ENCODE measurements at places on chromosomes 2 and 18.
A peak's percentile ranks its signal among the peaks of the same experiment; 100 is the strongest.

DNA sequence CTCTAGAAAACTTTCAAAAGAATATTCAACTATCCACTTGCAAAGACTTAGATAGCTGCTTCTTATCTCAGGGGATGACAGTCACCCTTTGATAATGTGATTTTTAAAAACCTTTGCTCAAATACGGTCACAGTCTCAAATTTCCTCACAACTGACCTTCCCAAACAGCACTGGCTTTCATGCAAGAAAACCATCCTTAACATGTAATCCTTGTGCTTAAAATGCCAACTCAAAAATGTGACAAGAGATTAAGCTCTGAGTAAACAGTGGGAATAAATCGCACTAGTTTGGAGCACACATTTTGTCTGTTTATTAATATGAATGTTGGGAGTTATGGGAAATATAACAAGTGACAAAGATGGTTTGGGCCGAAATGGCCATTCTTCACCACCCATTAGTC, 87.5 kb upstream of the CCBE1 start:
- DNase-seq = no peak

GRCh38 chr2:29787473-29788465, 133.6 kb downstream of the ALK start:
- no peak for DNase-seq

- DNase-seq = peak; percentile 28
These were observed 322.6 kb downstream of the CELF4 start for GRCh38 chr18:37242826-37243560.

- DNase-seq = no peak
These were observed 382.2 kb downstream of the NBAS start for GRCh38 chr2:15178946-15179345.

GRCh38 chr18:8969639-8970390, 132.7 kb upstream of the NDUFV2 start:
- no peak for DNase-seq

DNA sequence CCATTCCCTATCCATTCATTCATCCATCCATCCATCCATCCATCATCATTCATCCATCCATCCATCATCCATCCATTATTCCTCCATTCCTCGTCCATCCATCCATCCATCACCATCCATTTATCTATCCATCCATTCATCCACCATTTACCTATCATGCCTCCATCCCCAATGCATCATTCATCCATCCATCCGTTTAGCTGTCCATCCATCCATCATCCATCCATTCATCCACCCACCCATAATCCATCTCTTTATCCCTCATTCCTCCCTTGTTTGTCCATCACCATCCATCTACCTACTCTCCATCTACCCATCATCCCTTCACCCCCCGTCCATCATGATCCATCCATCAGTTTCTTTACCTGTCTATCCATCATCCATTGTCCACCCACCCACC, 13.6 kb downstream of the NFATC1 start:
- DNase-seq = no peak

GRCh38 chr2:54143780-54144179, 28.4 kb downstream of the ACYP2 start:
- DNase-seq = no peak

DNA sequence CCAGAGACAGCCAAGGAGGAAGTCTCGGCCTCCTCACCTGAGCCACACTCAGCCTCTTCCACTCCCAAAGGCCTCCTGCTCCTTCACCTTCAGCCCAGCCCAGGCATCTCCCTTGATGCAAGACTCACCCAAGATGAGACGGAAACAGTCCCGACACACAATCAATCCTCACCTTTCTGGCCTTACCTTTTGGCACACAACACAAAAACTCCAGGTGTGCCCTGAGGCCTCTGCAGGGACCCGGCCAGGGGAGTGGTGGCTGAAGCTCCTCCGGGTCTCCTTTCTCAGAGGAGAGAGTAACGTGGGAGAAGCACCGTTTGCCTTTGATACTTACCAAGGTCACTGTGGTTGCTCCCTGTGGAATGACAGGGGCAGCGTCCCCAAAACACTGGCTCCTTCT, 23.8 kb upstream of the EFHD1 start:
- no peak for DNase-seq

DNA sequence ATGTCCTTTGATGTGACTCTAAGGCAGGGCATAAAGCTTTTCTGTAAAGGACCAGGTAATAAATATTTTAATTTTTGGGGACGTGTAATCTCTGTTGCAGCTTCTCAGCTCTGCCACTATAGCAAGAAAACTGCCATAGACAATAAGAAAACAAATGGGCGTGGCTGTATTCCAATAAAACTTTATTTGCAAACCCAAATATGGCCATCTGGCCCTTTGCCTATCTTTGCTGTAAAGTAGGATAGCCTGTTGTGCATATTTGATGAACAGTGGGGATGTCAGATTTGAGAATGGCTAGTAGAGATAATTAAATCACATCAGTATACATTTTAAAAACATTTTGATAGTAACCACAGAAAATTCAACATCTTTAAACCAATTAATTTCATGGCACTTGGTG, 95.6 kb upstream of the NOSTRIN start:
- DNase-seq = no peak

GRCh38 chr18:73945130-73945792, 202.4 kb downstream of the FBXO15 start:
- no peak for DNase-seq

DNA sequence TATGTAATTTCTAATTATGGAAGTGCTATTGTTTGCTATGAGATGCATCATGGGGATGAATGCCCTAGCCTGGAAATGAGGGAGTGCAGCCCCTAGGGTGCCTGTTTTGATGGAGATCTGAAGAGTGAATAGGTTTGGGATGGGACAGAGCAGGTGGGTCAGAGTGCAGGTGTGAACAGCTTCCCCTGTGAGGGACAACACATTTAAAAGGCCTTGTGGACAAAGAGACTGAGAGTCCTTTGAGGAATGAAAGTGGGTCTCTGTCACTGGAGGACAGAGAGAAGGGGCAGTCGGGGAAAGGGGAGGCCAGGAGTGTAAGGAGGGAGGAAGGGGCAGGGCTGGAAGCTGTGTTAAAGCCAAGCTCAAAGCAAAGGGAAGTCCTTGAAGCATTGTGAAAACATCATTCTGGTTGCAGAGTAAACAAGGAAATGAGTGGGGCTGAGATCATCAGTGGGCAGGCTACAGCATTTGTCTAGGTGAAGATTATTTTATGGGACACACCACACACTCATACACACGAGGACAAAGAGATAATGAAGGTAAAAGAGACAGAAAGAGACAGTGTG, 877.6 kb downstream of the SLC4A3 start:
- DNase-seq = no peak

GRCh38 chr2:168137510-168138180, 109.8 kb downstream of the STK39 start:
- no peak for DNase-seq

GRCh38 chr18:32684096-32684495, 88.7 kb downstream of the KLHL14 start:
- no peak for DNase-seq

DNA sequence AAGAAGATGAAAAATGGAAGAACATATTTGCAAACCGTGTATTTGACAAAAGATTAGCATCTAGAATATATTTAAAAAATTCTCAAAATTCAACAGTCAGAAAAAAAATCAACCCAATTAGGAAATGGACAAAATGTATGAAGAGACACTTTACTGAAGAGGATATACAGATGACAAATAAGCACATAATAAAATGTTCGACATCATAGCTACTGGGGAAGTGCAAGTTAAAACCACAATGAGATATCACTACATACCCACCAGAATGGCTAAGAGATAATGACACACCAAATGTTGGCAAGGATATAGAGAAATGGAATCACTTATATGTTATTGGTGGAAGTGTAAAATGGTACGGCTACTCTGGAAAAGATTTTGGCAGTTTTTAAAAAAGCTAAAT, 11.7 kb upstream of the NUP35 start:
- no peak for DNase-seq

GRCh38 chr2:151161821-151162551, 99.7 kb downstream of the RBM43 start:
- DNase-seq = no peak

GRCh38 chr2:198973181-198973580, 484.6 kb downstream of the SATB2 start:
- DNase-seq = no peak

DNA sequence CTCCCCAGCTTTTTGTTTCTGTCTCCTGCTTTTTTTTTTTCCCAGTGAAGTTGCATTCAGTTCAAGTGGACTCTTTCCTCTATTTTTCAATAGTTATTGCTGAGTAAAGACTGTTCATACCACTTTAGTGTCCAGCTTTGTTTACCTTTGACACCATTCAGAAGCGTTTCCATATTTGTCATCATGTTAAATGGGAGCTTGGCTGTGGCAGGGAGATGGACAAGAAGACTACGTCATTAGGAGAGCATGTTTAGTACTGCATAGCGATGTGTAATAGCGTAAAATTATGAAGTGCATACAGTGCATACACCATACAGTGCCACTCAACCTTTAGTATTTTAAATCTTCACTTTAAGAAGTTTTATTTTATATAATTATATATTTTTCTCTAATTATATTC, 655.9 kb downstream of the DCC start:
- DNase-seq = no peak

- DNase-seq = no peak
These were observed 553.8 kb downstream of the EPHA4 start for GRCh38 chr2:221018262-221018661.

DNA sequence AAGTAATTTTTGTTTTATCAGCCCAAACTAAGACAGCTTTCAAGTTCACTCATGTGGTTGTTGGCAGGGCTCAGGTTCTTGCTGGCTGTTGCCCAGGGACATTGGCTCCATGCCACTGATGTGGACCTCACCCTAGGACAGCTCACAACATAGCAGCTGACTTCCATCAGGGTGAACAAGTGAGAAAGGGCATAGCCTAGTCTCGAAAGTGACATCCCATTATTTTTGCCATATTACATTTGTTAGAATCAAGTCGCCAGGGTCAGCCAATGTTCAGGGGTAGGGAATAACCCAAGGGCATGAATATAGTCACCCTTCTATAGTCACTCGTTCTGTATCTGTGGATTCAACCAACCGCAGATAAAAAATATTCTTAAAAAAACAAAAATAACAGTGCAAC, 10.7 kb upstream of the CWC22 start:
- DNase-seq = no peak

GRCh38 chr18:61334951-61335683, 1.9 kb downstream of the CDH20 start:
- DNase-seq = no peak

DNA sequence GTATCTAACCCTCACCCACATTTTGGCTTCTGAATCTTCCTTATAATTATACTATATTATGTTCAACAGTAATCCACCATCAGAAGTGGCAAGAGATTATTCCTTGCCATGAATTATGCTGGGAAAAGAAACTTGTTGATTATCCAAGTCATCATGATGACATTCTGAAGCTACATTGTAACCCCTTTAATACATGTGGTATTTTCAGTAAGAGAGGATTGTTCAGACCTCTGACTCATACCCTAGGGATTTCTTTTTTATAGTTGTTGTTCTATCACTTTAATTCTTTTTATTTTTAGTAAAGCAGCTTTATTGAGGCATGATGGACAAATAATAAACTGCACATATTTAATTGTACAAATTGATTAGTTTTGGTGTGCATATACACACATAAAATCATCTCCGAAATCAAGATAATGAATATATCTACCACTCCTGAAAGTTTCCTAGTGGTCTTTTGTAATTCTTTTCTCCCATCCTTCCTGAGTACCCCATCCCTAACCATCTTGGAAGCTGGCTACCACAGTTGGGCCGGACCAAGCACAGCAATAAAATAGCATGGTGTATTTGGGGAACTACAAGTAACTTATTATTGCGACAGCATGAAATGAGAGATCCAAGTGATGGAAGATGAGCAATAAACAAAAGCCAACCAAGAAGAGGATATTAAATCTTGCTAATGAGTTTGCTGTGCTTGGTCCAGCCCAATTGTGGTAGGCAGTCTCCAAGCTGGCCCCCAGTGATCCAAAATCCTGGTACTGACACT, 159.9 kb downstream of the BARD1 start:
- DNase-seq = no peak

GRCh38 chr2:66813525-66813924, 378.6 kb downstream of the MEIS1 start:
- DNase-seq = no peak

GRCh38 chr2:119360423-119360966, 6.1 kb downstream of the C2orf76 start:
- DNase-seq = no peak

- no peak for DNase-seq
These were observed at the start of gene SP140 for GRCh38 chr2:230225486-230225885. Gene SP140, plus strand, starts transcription at chr2:230225736. Its CDS starts 109 bp downstream, at chr2:230225845.

GRCh38 chr2:180728928-180729559, 251.4 kb upstream of the UBE2E3 start:
- no peak for DNase-seq

DNA sequence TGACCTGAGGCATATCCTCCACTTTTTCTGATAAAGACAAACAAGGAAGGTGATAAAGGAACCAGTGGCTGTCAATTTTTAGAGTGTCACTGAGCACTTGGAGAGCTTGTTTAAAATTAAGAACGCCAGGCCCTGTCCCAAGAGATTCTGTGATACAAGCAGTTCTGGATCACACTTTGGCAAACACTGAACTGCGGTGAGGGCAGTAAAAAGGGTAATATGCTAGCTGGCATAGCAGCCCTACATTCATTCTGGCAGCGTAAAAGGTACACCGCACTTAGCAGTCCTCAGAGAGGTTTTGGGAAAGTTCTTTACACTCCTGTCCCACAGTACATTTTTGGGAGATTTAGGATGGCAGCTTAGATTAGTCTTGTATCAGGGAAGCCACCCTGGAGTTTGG, 101.3 kb upstream of the CCDC150 start:
- no peak for DNase-seq

DNA sequence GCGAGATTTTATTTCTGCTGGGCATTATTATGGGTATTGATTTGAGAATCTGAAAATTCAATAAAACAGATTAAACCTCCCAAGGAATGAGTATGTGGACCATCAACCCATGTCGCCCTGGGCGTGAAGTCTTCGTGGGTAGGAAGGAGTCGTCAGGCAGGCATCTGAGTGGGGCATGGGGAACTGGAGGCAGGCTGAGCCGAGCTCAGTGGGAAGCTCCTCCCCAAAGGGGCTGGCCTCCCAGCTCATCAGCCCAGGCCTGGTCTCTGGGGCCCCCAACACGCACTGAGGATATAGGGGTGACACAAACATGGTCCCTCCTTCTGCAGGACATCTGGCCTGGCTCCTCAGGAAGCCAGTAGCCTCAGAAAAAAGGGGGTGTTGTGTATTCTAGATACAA, 265.2 kb downstream of the TFCP2L1 start:
- no peak for DNase-seq

- DNase-seq = no peak
These were observed 35.2 kb downstream of the ST3GAL5 start for GRCh38 chr2:85853499-85854165.

All from mesenteric fat pad (tissue), 1 donor.